ENCODE measurements at places on chromosomes 5 and 9.

DNA sequence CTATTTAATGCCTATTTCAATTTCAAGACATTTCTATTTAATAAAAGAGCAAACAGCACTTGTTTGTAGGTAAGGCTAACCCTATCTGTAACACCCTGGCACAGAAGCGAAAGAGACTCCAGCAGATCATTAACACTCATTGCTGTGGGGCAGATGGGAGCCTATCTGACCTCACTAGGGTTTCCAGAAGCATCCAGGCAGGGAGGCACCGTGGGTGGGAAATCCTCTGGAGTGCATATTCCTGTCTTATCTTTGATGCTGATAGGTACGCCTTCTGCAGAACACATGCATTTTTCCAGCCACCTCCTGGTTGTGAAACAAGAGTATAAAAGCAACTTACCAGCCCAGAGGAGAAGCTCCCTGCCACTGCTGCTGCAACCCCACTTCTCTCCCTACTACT lies 233.7 kb downstream of the GLIS3 start:
- peak; percentile 31 for DNase-seq

GRCh38 chr9:8611153-8611552 lies 811.6 kb upstream of the DMAC1 start:
- DNase-seq = no peak

DNA sequence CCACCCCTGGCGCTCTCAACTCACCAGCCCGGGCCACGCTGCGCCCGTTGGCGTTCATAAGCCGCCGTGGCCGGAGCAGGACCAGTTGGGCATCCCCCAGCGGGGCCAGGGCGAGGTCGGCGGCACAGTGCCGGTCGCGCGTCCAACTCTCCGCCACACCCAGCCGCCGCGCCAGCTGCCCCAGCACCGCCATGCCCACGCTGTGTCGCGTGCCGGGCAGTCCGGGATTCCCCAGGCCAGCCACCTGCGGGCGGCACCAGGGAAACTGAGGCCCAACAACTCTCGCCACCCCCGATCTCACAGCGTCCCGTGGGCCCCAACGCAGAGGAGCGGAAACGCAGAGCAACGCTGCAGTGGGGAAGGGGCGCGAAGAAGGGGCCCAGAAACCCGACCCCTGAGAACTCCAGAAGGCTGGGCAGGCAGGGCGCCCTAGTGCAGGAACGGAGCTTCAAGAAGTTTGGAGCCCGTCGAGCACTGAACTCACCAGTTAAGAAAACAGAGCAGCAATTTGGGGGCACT lies 453 bp downstream of the PTRH1 start:
- DNase-seq = no peak

GRCh38 chr5:127324756-127325155 lies 34.2 kb downstream of the MEGF10 start:
- no peak for DNase-seq

- DNase-seq = no peak
Observed at GRCh38 chr5:177027665-177028064, 5.2 kb downstream of the ZNF346 start.

- no peak for DNase-seq
Observed at GRCh38 chr5:89268460-89268859, 385.5 kb upstream of the MEF2C start.

DNA sequence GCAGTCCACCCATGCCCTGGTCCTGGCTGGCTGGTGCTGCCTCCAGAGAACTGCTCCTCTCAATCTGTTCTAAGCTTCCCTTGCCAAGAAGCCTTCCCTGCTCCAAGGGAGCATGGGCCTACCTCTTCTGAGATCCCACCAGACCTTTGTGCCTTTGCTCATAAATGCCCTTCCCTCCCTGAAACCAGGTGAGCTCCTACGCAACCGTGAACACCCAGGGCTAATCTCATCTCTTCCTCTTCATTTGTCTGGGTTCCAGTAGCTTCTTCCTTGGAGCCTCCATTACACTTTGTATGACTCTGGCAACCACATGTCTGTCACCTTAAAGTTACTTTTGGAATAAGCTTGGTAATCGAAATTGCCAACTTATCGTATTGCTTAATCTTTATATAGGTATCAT lies 270.6 kb downstream of the PBX3 start:
- no peak for DNase-seq

GRCh38 chr9:72365525-72366256 lies 683 bp upstream of the ZFAND5 start:
- peak; percentile 95 for DNase-seq

DNA sequence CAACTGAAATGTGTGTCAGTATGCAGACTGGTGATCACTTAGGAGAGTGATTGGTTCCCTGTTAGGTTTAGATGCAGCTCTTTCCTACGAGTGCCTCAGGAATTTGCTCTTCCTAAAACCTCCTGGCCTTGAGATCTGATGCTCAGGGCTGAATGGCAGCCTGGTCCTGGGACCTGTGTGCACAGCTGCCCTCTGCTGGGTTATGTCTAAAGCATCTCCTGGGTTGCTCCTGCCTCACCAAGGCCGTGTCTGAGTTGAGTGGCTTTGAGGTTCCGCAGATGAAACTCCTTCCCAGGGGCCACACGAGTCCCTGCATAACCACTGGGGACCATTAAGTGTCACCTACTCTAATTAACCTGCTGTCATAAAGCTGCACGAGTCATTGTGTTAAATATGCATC lies 59.5 kb downstream of the MVB12B start:
- DNase-seq = peak; percentile 28

DNA sequence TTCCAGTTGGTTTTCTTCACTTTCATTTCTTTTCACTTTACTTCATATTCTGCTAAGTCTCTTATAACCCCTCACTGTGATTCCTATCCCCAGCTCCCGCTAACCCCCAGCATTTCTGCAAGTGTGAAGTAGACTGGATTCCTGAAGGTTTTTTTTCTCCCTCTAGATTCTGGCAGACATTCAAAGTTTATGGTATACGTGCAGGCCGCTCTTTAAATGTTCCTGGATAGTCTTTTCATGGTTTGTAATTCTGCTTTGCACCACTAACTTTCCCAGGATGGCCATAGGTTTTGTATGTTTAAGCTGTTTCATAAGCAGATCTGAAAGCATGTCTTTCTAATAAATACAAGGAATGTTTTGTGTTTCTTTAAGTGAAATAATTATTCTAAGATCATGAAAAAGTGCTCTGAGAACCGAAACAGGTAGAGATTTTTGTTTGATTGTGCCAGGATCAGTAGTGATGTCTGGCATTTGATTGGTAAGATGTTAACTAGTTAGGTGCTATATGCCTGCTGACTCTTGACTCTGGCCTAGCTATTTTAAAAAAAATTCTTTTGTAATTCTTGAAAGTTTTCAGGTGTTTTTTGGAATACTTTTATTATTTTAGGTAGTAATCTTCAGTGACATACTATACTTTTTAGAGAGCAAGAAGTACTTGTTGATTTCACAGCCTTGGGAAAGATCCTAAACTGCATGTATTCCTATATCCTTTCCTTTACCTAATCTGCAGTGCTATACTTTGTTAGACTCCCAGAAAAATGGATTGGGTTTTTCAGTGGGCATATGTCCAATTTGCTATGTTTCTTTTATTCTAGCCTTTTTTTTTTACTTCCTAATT lies 29.7 kb downstream of the CNOT6 start:
- peak; percentile 7 for DNase-seq

DNA sequence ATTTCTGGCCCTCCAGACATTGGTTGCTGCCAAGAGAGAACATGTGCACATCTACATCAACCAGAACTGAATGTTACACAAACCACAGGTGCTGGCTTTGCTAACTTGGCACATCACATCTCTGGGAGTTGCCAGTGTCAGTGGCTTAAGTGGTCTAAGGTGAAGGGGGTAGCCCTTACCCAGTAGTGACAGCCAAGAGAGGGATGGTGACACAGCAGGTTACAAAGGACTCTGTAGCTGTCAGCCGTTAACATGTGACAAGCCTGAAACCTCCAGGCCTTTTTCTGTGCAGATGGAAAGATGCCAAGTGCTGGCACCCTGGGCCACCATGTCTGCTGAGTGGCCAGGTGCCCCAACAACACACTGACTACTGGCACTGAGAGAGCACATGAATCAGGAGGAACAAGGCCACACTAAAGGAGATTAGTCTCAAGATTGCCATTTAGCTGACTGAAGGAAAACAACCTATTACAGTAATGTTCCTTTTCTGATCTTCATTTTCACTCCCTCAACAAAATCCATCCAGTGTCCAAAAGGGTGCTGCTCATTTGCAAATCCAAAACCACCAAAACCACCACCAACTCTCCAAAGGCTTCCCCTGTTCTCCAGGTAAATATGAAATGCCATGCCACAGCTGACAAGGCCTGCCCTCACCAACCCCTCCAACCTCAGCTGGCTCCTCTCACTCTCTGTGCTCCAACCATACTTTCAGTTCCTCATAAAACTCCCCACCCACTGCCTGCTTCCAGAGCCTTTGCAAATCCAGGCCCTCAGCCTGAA lies 20.2 kb downstream of the SIL1 start:
- no peak for DNase-seq

GRCh38 chr5:150203832-150204589 lies 14.1 kb downstream of the SLC6A7 start:
- DNase-seq = no peak

GRCh38 chr9:109320742-109321448 lies at the start of gene EPB41L4B:
TSS of gene EPB41L4B (minus strand) at chr9:109321059. CDS start at chr9:109320446, 613 bp downstream.
- DNase-seq = peak; percentile 75

GRCh38 chr5:158297002-158297527 lies 438.1 kb upstream of the CLINT1 start:
- no peak for DNase-seq

DNA sequence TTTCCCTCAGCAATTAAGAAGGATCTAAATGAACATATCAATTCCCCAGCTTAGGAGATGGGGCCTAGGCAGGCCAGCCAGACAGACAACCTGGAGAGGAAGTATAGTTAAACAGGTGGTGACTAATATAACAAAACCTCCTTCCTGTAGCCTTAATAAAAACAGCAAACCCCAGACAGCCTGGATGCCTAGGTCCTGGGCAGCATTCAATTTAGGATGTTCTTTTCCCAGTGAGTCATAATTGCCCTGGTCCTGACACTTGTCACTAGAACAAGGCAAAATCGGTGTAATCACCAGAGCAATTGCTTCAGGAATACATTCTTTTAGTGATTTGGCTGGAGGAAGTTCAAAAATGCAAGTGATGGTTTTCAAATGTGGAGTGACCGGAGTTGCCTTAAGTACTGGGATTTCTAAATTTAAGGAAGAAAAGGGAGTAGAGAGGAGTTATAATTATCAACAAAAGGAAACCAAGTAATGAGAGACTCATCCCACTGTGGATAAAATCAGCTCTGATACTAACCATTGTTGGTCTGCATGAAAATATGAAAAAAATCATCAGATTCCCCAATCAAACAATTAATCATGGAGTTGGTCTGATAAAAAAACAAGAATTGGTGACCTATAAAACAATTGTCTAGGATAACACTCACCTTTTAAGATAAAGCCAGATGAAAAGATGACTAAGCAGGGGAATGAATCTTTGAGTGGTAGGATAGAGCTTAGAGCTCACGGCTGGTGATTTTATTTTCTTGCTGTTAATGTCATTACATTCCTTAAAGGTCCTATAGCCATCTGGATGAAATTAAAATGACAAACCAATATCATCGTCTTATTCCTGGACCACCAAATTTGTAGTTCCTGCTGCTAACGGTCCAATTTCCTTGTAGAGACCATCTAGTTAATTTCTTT lies 39.0 kb upstream of the TARS1 start:
- DNase-seq = peak; percentile 65
